CD8-positive, alpha-beta memory T cell (primary cell): ENCODE measurements at places on chromosomes 3 and 15.

DNA sequence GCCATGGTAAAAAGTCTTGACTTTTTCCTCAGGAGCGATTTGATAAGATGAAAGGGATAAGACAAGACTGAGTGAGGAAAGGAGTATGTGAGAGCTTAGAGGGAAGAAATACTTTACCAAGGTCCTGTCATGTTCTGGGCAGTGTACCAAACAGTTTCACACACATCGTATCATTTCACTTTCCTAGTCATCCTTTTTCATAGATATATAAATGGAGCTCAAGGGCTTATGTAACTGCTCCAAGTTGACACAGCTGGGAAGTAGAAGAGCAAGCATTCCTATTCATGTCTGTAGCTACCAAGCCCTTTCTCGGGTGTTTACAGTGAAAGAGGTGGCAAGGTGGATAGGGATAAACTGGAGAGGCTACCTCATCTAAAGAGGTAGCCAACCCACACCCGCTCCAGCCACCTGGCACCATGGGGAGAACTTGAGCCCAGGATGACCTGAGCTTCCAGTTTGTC, 57.4 kb downstream of the MRPS25 start:
- no peak for DNase-seq
- H3K27me3 ChIP-seq, result no peaks in the 10 kb centered on the region
- no peak overlapping the region for H3K27ac ChIP-seq
- no peaks in the 10 kb centered on the region for H3K4me1 ChIP-seq
- H3K4me3 ChIP-seq, result no peak overlapping the region

DNA sequence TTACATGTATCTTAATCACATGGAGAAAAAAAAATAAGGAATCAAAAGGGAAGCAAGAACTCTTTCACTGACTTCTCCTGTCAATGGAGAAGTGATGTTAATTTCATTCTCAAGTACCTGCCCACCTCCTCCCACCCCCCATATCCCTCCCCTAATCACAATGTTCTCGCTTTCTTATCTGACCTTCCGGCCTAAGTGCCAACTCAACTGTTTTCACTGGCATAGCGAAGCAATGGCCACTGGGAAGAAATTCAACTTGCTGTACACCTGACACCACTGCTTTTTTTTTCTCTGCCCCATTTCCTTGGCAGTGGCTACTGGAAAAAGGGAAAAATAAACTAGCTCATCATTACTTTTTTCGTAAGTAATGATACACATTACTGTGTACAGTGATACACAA, 3.8 kb downstream of the SGO1 start:
- H3K4me3 ChIP-seq, result no peak overlapping the region
- DNase-seq, result no peak
- no peaks in the 10 kb centered on the region for H3K36me3 ChIP-seq
- peaks cover 14% of the 10 kb centered on the region for H3K4me1 ChIP-seq
- no peak overlapping the region for H3K27ac ChIP-seq

- no peaks in the 10 kb centered on the region for H3K36me3 ChIP-seq
- H3K27ac ChIP-seq, result no peak overlapping the region
- no peak overlapping the region for H3K4me3 ChIP-seq
Measured at GRCh38 chr3:160454995-160455394, 5.4 kb upstream of the TRIM59 start.

- no peak overlapping the region for H3K27ac ChIP-seq
- DNase-seq, result no peak
Measured at GRCh38 chr3:48015431-48016180, 610 bp downstream of the MAP4 start.

- no peak for DNase-seq
- H3K4me3 ChIP-seq, result no peak overlapping the region
Measured at GRCh38 chr15:32007355-32007960, 22.9 kb upstream of the CHRNA7 start.

DNA sequence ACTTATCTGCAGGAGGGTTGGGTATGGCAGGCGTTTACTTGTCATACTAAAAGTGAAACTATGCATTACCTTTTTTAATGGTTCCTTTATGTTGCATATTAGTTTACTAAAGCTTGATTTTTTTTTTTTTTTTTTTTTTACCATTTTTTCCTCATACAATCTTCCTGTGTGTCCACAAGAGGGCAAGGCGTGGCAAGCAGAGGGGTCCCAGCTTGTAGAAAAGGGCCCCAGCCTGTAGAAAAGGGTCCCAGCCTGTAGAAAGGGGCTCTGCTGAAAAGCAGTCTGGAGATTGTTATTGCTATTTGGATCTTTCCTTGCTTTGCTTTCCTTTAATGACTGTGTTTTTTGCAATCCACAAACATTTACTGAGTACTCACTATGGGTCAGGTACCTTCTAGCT, 21.9 kb downstream of the MKRN2 start:
- no peak overlapping the region for H3K4me3 ChIP-seq
- no peaks in the 10 kb centered on the region for H3K4me1 ChIP-seq

DNA sequence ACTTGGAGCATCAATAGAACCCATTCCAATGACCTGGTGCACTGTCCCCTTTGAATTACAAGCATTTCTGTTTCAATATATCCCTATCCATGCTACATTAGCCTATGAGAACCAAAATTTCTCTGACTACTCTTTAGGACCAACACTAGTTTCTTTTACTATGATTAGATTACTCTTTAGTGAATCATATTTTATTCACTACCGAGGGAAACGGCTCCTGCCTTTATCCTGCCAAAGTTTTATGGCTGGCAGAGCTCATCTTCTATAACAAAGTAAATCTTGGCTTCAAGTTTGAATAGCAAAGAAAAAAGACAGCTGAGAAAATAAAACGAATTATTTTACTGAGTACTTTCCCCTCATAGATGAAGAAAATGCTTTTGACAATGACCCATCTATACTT, 120.9 kb downstream of the SLC9A9 start:
- no peaks in the 10 kb centered on the region for H3K27me3 ChIP-seq
- no peak overlapping the region for H3K27ac ChIP-seq
- no peak overlapping the region for H3K4me3 ChIP-seq
- no peak for DNase-seq

GRCh38 chr15:89399238-89400115, 64.9 kb upstream of the POLG start:
- peak overlapping the region; percentile 56 for H3K4me3 ChIP-seq
- H3K27me3 ChIP-seq, result peaks cover 45% of the 10 kb centered on the region
- DNase-seq, result no peak
- no peak overlapping the region for H3K27ac ChIP-seq
- H3K4me1 ChIP-seq, result no peaks in the 10 kb centered on the region
